ENCODE measurements at places on chromosomes 7 and 10.

DNA sequence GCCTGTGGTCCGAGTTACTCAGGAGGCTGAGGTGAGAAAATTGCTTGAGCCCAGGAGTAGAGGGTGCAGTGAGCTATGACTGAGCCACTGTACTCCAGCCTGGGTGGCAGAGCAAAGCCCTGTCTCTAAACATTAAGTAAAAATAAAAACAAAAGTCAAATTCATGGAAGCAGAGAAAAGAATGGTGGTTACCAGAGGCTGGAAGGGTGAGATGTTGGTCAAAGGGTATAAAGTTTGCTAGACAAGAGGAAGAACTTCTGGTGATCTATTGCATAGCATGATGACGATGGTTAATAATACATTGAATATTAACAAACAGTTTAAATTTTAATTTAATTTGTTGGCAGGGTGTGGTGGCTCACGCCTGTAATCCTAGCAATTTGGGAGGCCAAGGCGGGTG lies 68.1 kb downstream of the CRPPA start:
- no peak for DNase-seq

DNA sequence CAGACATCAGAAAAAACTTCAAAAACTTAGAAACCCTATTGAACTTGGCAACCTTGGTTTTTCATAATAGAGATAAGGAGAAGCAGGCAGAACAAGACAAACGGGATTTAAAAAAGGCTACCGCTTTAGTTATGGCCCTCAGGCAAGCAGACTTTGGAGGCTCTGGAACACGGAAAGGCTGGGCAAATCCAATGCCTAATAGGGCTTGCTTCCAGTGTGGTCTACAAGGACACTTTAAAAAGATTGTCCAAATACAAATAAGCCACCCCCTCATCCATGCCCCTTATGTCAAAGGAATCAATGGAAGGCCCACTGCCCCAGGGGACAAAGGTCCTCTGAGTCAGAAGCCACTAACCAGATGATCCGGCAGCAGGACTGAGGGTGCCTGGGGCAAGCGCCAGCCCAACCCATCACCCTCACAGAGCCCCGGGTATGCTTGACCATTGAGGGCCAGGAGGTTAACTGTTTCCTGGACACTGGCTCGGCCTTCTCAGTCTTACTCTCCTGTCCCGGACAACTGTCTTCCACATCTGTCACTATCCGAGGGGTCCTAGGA lies 115.3 kb downstream of the NRCAM start:
- DNase-seq, result no peak

DNA sequence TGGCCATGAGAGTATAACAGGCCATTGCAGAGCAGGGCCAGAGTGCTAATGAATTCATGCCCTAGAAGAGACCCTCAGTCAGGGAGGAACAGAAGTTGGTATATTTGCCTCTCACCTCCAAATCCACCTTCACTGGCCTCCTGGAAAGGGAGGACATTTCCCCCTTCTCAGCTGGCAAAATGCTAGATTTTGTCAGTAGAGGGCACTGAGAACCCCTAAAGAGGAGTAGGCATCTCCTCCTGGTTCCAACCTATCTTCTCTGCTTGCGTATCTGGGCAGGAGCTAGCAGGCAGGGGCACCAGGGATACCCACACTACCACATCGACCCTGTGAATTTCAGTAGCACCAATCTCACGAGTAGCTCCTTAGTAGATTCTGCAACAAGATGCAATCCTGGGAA lies 79.8 kb upstream of the GHITM start:
- no peak for DNase-seq

GRCh38 chr10:43386981-43387677 lies 15.7 kb downstream of the FXYD4 start:
- no peak for DNase-seq

GRCh38 chr7:130632111-130632510 lies 36.4 kb downstream of the COPG2 start:
- DNase-seq, result no peak

GRCh38 chr10:98589007-98589406 lies 142.3 kb upstream of the HPS1 start:
- DNase-seq, result no peak

DNA sequence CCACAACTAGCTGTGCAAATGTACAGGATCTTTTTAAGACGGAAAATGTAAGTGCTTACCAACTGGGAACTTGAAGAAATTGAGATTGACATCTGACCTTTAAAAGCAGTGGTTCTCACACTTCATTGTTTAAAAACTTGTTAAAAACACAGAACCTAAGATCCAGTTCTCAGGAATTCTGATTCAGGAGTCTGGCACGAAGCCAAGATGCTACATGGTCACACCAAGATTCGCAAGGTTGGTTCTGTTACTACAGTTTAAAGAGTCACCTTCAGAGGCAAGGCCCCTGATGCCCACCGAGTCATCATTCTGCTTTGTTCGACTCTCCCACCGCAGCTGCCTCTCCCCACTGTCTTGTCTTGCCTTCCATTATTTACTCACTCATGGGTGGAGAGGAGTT lies 113.3 kb downstream of the GLI3 start:
- no peak for DNase-seq

All from stimulated activated CD8-positive, alpha-beta memory T cell treated with anti-CD3 and anti-CD28 coated beads, Interleukin-7, amount 100 ng/mL, for 4 hours (primary cell).